NCI-H1092 (cell line): ENCODE measurements at places on chromosomes 12 and 14.

DNA sequence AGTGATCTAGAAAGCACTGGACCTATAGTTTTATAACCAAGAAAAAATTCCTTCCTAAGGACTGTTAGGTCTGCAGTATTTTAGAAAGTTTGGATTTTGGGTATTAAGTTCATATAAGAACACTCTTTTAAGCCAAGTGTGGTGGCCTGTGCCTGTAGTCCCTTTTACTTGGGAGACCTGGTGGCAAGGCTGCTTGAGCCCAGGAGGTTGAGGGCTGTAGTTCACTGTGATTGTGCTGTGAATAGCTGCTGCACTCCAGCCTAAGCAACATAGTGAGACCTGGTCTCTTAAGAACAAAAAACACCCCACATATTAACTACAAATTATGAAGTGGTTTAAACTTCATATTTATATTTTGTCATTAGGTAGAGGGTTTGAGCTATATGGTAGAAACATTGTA, 9.7 kb downstream of the DNM1L start:
- DNase-seq = no peak

GRCh38 chr14:100893760-100894159, 9.8 kb downstream of the RTL1 start:
- no peak for DNase-seq

- DNase-seq = no peak
Measured at GRCh38 chr12:108076556-108076955, 52.5 kb upstream of the WSCD2 start.

DNA sequence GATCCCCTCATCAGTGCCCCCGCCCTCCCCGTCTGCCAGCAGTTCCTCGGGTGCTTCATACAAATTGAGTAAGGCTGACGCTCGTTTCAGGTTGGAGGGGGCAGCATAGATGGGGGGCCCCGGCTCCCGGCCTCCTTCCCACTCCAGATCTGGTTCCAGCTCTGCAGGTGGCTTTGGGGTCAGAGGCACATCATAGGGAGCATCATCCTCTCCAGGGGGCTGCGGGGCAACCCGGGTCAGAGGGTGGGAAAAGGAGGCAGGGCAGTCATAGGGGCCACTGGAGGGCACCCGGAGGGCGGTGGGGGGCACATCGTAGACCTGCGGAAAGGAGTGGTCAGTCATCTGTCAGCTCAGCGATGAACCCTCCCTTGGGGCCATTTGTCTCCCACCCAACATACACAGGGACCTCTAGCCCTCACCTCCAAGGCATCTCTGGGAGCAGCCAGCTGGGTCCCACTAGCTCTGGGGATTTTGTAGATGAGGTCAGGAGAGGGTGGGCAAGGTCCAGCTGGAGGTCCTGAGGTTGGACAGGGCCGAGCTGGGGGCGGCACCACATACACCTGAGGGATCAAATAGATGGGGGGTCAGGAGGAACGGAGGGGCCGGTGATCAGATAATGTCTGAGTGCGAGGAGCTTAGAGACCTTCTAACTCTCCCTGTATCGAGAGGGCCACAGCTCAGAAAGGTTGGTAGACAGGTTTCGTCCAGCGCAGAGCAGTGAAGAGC, 5.1 kb downstream of the EFS start:
- no peak for DNase-seq

DNA sequence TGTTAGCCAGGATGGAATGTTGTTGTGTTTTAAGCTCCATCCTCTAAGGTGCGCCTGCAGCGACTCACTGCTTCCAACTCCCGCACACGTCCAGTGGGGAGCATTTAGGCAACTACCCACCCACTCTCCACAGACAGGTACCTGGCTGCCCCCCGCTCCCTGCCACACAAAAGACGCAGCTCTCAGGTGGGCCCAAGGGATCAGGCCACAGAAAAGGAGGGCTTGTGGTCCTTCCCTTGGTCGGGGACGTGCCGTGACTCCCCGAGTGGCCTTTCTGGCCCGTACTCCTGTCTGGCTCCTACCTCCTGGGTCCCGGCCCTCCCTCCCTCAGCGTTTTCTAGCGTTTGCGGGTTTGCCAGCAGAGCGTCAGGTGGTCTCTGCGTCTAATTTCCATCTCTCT, 16.2 kb downstream of the TEDC1 start:
- no peak for DNase-seq

DNA sequence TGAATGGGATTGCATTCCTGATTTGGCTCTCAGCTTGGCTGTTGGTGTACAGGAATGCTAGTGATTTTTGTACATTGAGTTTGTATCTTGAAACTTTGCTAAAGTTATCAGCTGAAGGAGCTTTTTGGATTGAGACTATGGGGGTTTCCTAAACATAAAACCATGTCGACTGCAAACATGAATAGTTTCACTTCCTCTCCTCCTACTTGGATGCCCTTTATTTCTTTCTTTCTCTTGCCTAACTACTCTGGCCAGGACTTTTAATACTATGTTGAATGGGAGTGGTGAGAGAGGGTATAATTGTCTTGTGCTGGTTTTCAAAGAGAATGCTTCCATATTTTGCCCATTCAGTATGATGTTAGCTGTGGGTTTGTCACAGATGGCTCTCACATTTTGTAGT, 141.5 kb downstream of the CEP83 start:
- DNase-seq = no peak

- DNase-seq = no peak
Measured at GRCh38 chr14:54450535-54450934, 9.4 kb upstream of the CNIH1 start.

DNA sequence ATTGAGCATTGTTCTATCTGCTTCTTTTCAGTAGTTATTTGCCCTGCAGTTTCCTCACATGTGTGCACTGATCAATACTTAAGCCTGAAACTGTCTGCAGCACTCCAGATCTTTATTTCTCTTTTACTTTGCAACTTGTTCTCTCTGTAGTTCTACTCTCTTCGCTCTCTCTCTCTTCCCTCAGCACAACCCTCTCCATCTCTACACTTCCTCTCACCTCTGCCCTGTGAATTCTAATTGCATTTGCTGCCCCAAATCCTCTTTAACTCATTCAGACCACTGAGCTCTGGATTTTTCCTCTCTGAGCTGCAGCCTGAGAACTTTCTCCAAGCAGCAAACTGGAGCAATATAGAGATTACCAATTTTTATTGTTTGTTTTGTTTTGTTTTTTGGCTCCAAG, 1035.5 kb downstream of the FSCB start:
- no peak for DNase-seq

- DNase-seq = no peak
Measured at GRCh38 chr14:89125216-89125615, 291.8 kb downstream of the FOXN3 start.

- DNase-seq = no peak
Measured at GRCh38 chr12:104022786-104023185, 27.2 kb downstream of the GLT8D2 start.

DNA sequence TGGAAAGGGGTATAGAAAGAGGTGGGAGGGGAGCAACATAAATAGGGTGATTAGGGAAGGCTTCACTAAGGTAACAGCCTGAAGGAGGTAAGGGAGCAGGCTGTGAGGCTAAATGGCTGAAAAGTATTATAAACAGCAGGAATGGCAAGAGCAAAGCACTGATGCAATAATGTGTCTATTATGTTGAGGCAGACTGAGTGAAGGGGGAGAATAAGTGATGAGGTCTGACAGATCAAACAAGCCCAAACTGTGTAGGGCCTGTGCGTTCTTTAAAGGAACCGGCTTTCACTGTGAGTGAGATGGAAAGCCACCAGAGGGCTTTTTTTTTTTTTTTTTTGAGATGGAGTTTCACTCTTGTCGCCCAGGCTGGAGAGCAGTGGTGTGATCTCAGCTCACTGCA, 6.7 kb upstream of the VCPKMT start:
- no peak for DNase-seq

GRCh38 chr14:45658226-45658916, 405.4 kb upstream of the MIS18BP1 start:
- no peak for DNase-seq

DNA sequence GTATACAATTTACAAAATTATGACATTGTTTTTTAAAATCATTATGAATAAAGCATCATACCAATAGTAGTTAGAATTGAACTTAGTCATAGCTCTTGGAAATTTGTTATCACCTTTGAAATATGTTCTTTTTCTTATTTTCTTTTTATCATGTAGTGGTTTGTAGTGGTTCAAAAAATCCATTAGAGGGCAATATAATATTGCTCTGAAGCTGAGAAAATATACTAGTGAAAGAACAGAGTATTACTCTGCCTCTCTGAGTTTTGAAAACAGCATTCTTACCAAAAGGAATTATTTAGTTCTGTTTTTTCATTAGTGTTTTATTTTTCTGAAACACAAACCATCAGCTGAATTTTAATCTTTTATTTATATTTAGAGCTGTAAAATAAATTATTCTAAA, 76.2 kb downstream of the PDZRN4 start:
- no peak for DNase-seq

DNA sequence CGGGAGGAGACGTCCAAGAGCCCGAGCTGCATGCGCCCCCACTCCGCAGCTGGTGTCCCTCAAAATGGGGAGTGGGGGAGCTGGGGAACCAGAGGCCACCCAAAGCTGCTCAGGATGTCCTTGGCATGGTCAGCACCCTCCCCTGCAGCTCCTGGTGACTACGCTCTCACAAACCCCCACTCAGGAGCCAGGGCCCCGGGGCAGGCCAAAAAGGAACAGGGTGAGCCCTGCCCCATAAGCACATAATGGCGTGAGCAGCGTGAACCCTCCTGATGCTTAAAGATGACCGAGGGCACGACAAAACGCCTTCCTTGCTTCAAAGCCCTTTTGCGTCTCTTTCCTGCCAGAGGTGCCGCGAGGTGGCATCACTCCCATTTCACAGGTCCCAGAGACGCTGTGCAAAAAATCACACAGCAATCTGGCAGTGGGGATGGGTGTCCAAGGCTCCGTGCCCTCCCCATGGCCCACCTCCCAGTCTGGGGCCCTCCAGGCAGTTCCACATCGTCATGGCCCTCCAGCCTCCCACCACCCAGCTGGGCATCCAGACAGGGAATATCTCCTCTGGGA, 13.5 kb downstream of the NCOR2 start:
- no peak for DNase-seq

- no peak for DNase-seq
Measured at GRCh38 chr12:8828257-8829124, 6.1 kb downstream of the A2ML1 start.

DNA sequence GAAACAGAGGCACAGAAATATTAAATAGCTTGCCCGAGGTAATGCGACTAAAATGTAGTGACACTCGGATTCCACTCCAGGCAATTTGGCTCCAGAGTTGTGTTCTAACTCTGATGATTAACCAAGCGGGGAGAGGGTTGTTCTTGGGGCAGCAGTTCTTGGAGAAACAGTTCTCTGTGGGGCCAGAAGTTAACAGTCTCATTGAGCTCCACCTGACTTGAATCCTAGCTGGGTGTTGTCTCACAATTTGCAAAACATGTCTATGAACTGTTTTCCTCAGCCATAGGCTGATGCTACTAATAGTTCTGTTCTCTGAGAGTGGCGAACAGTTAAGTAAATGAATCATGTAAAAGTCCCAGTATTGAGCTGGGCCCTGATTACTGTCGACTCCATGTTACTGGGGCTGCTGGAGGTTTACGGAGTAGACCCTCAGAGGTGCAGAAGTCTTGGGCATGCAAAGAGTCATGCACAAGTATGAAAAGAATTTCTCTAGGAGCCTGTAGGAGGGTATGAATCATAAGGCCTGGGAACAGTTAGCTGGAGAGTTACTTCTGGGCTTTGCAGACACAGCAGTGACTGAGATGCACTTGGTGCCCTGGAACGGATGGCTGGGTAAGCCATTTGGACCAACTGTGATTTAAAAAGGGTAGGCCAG, 15.4 kb upstream of the NIN start:
- no peak for DNase-seq

DNA sequence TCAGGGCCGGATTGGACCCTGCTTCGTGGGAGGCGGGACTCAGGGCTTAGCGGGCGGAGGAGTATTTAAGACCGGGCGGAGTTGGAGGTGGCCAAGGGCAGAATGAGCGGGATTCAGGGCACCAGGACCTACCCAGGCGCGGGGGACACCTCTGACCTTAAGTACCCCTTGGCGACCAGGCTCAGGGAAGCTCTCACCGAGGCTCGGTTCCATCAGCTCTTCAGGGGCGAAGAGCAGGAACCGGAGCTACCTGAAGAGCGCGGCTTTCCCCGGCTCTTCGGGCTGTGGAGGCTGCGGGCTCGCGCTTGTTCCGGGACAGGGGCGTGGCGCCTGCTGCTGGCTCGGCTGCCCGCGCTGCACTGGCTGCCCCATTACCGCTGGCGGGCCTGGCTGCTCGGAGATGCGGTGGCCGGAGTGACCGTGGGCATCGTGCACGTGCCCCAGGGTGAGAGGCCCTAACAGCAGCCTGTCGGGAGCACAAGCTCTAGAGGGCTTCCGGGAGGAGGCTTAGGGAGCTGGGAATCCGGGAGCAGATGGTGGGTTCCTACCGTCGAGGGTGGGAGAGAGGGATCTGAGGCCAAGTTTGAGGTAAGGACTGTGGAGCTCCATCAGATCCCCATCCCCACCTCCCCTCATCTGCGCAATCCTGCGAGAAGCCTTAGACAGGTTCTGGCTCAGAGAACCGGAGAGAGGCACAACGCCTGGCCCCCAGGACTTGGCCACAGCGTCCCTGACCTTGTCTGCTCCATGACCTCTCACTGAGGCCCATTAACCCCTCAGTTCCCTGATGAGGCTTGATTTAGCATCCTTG, 8.4 kb downstream of the ARHGEF25 start:
- DNase-seq = no peak

- no peak for DNase-seq
Measured at GRCh38 chr12:114274131-114274530, 131.8 kb downstream of the TBX5 start.

DNA sequence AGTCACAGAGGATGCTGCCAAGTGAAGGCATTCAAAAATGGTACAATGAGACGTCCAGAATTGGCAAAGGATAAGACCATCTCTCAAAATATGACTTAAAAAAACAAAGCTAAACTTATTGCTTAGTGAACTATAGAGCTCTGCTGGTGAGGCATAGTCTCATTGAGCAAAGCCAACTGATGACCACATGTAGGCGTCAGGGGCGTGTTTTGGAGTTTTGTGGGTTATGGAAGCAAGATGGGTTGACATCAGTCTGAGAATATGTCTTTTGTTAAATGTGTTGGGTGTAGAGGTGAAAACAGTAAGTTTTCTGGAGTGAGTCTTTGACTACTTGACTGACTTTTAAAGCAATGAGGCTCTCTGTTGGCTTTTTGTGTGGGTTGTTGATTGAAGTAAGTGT, 47.2 kb downstream of the ATL1 start:
- DNase-seq = no peak

GRCh38 chr12:69515394-69515930, 45.3 kb downstream of the FRS2 start:
- DNase-seq = no peak

- DNase-seq = no peak
Measured at GRCh38 chr12:93766796-93767523, 89.8 kb downstream of the CRADD start.

GRCh38 chr12:6643569-6644256, 3.5 kb downstream of the ACRBP start:
- no peak for DNase-seq

DNA sequence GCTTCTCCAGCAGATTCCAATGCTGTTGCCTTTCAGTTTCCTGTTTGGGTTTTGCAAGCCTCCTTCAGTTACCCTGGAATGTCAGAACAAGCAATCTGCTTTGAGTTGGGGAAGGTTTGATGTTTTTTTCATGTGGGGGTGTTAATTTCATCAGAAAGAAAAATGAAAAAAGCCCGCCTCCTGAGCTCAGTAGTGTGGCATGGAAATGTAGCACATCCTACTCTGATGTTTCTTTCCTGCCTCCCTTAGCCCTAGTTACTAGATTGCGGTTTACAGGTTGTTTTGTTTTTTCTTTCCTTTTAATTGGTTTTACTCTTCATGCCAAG, 22.6 kb downstream of the IFNG-AS1 start:
- no peak for DNase-seq
